ENCODE measurements at places on chromosomes 2 and 18. TPM values are rescaled to one million over a fixed set of nuclear protein-coding genes. Genes with fewer than 3 reads are reported as not detected.

DNA sequence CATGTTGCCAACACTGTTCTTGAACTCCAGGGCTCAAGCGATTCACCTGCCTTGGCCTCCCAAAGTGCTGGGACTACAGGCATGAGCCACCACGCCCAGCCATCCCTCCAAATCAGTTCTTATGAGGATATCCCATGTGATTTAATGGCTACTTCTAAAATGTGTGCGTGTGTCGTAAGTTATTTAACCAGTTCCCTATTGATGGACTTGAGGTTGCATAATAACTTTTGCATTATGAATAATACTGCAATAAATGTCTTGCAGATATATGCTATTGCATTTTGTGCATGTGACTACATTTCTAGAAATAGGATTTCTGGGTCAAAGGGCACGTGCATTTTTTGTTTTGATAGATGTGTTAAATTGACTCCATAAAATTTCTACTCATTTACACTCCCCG, 19.0 kb downstream of the DIPK1C start:
- ATAC-seq, result no peak

GRCh38 chr2:313991-314390, 26.1 kb upstream of the ALKAL2 start:
- ATAC-seq, result no peak

DNA sequence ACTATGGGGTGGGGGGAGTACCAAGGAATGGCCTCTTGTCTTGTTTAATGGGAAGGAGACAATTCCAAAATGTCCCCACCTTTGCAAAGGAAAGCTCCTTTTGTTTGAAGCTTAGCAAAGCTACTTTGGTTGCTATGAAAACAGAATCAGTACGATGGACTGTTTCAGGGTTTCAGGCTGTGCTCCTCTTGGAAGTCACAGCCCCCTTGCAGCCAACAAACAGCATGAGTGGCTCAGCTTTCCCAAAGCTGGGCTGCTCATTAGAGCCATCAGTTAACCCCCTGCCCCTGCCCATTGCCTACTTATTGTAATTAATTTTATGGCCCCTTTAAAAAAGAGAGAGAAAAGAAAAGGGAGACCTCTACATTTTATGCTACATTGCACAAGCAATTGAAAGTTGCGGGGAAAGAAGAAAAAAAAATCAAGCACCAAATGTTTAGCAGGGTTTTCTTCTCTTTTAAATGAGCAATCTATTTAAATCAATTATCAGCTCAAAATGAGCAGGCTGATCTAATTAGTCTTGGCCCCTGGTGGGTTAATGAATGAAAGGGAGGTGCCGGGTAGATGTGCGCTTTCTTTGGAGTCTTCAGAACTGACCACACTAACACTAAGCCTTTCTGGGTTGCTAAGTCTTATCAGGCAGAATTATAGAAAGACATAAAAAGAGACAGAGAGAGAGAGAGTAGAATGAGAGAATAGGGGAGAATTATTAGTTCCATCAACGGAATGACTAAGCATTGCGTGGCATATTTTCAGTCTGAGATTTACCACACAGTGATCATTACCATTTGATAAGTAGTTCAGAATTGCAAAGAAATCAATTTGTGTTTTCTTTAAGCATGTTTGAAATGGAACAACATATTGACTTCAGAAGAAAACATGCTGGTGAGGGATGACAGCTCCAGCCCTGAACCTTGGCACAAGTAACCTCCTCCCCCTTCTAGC, 284.9 kb downstream of the INSIG2 start:
- no peak for ATAC-seq

DNA sequence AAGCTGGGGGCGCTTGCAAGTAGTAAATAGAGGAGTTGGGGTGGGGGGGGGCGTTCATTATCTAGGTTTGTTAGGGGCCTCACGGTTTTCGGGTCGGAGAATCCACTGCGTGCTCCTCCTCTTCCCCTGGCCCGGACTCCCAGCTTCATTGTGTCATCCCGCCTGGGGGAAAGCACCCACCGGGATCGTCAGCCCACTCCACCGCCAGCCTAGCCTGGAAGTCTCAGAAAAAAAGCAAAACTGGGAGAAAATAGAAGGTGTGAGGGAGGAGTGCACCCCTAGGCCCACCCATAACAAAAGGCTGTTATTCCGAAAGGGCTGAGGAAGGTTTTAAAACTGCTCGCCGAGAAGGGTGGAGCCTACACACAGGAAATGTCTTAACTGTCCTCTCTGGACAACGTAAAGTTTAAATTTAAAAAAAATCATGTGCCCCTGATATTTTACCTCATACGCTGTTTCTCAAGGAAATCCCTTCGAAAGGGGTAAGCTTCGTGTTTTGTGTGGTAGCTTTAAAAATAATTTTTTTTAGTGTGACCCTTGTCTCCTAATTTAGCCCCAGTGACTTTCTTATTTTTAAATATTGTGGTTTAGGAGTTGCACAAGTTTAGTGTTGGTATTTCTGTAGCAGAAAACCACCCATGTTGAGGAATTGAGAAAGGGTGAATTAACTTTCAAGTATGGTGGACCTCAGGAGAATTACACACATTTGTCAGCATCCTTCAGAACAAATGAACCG, 104.2 kb downstream of the SPTBN1 start:
- peak; percentile 81 for ATAC-seq

- ATAC-seq, result no peak
Observed at GRCh38 chr2:573805-574392, 103.3 kb downstream of the TMEM18 start.

- ATAC-seq, result no peak
Observed at GRCh38 chr2:226873051-226873620, 37.3 kb downstream of the RHBDD1 start.

DNA sequence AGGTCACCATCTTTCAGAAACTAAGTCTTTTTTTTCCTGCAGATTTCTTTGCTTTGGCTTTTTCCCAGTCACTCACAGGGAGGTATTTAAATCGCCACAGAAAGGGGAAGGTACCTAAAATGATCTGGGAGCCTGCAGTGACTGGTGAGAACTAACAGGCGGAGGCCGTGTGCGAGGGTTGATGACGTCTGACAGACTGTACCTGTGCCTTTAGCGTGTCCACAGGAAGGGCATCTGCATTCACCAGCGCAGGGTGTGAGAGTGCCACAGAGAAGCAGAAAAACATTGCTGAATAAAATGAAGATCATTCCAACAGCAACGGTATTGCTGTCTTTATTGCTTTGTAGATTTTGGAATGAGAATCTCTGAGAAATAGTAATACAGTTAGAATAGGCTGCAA, 5.7 kb downstream of the CTDP1 start:
- ATAC-seq, result no peak

DNA sequence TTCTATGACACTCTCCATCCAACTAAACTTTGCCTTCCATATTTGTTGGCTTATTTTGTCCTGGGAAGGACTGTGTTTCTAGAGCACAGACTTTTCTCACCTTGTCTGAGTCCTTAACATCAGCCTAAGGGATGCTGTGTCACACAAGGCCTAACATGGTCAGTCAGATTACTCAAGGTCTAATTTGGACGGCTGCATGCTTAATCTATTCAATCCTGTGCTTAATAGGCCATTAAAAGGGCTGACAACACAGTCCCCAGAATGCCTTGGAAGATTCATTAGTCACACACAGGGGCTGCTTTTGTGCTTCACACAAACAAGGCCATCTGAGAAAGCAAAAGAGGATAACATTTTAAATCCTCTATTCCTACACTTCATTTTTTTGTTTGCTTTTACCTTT, 84.0 kb downstream of the DYNAP start:
- no peak for ATAC-seq

- ATAC-seq, result no peak
Observed at GRCh38 chr2:241560883-241561474, 2.4 kb downstream of the BOK start.

DNA sequence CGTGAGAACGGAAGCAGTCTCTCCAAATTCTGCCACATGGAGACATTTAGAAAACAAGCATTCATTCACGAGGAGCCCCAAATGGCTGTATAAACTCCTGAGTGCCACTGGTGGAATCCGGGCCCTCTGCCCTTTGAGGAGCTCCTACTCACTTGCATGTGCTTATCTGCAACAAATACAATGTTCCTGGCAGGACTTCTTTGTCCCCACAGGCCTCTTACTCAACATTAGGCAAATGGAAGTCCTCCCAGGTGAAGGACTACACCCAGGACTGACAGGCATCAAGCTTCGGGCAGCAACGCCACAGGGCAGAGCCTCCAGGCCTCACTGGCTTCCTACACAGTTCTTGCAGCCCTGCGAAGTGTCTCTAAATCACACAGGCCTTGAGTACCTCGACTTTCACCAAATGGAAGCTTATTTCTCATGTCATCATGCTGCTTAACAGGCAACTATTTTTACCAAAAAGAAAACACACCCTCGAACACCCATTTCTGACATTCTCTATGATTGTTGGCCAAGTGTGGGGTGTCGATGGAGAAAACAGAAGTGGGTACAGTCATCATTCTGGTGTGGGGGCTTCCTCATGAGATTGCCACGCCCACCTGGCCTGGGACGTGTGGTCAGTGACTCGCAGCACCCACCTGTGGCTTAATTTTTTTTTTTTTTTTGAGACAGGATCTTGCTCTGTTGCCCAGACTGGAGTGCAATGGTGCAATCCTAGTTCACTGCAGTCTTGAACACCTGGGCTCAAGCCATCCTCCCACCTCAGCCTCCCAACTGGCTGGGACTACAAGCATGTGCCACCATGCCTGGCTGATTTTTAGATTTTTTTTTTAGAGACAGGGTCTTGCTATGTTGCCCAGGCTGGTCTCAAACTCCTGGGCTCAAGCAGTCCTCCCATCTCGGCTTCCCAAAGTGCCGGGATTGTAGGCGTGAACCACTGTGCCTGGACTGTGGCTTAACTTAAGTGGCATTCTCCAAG, 186.8 kb upstream of the GLI2 start:
- no peak for ATAC-seq

GRCh38 chr2:12068796-12069538, 322.5 kb downstream of the LPIN1 start:
- ATAC-seq, result no peak

DNA sequence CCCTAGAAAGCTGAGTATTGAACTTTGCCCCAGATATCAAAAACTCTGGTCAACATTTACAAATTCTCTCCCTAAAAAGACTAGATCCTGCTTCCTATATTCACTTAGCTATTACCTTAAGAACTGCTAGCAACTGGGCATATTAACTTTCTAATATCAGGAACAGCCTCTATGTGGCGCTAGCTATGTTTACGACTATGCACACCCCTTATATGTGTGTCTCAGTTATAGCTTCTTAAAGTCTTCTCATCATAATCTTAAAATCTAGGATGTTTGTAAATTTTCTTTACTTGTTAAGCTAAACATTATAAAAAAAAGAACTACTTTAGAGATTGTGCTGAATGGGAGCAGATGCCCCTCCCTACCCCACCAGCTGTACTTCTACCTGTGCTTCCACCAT, 1.7 kb upstream of the STAMBP start:
- ATAC-seq, result no peak

GRCh38 chr2:156592809-156593593, 156.8 kb downstream of the GPD2 start:
- no peak for ATAC-seq

GRCh38 chr2:240932001-240932723, 26.0 kb downstream of the CROCC2 start:
- no peak for ATAC-seq

DNA sequence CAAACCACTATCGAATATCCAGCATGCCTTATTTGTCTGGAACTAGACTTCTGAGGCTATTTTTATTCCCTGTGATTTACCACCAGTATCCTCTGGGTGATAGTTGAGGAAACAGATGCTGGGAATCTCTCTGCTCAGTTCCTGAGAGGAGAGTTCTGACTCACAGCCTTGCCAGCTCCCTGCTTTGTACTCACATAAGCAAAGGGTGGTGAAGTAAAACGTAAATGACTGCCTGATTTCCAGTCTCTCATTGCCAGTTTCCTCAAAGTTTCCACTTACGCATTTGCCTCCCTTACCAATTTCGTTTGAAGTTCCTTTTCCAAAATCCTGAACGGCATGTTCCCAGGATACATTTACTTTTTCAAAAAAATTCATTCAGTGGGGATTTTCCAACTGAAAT, 69.2 kb upstream of the HNRNPA3 start:
- ATAC-seq, result peak; percentile 67

GRCh38 chr2:161419638-161420190, 3.6 kb downstream of the TBR1 start:
- ATAC-seq, result no peak

- no peak for ATAC-seq
Observed at GRCh38 chr18:58615140-58616132, 13.5 kb downstream of the ALPK2 start.

DNA sequence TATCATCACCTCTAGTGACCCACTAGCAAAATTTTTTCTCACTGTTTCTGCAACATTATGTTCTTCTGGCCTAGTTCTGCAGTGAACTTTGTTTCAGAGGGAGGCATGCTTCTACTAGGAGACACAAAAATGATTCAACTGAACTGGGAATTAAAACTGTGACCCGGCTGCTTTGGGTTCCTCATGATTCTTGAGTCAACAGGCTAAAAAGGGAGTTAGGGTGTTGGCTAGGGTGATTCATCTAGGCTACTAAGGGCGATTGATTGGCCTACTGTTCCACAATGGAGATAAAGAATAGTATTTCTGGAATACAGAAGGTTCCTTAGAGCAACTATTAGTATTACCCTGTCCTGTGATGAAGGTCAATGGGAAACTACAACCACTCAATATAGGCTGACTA, 179.5 kb downstream of the PPP1R1C start:
- ATAC-seq, result no peak

- ATAC-seq, result no peak
Observed at GRCh38 chr2:2646433-2647051, 315.5 kb upstream of the MYT1L start.

DNA sequence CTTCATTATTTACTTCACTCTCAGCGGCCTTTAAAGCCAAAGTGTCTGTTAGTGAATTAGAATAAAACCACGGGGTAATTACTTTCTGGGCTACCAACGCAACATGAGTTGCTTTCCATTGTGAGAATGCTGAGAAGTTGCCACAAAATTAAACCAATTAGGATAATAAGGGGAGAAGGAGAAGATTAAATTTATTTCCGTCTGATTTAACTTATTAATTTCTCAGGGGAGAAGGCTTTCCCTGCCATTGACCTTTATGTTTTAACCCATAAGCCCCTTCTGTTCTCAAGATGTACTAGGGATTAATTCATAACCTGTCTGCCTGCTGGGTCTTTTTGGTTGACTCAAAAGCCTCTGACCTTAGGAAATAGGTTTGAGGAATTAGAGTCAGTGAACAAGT, 42.3 kb upstream of the IGFBP5 start:
- no peak for ATAC-seq

Gene SERPINB10
- not detected for total RNA-seq

Gene SS18
- total RNA-seq, result 78.8 TPM

Gene TMEM182
- 0.93 TPM for total RNA-seq

Gene AMER3
- 0.27 TPM for total RNA-seq

Gene FAP
- total RNA-seq, result 14.0 TPM

Gene ITGA4
- 3.2 TPM for total RNA-seq

Gene DSG4
- total RNA-seq, result not detected

Gene CHRND
- total RNA-seq, result not detected

Gene COL3A1
- total RNA-seq, result 304 TPM

Gene TCF7L1
- 13.0 TPM for total RNA-seq

Gene SLC16A14
- total RNA-seq, result 0.85 TPM

Gene CD207
- total RNA-seq, result not detected

Data from gastroesophageal sphincter (tissue), 4 donors.